Ovary (tissue), 10 donors: ENCODE measurements at places on chromosomes 1 and 21. TPM values are rescaled to one million over a fixed set of nuclear protein-coding genes. Genes with fewer than 3 reads are reported as not detected.

- no peaks in the 10 kb centered on the region for H3K27me3 ChIP-seq
- H3K27ac ChIP-seq, result peak overlapping the region; percentile 46
- H3K4me3 ChIP-seq, result no peak overlapping the region
- DNase-seq, result no peak
- H3K4me1 ChIP-seq, result peaks cover 32% of the 10 kb centered on the region
- H3K36me3 ChIP-seq, result no peaks in the 10 kb centered on the region
Measured at GRCh38 chr1:162677607-162678371, 45.5 kb downstream of the DDR2 start.

The OR6K3 gene
- not detected for total RNA-seq

- H3K27ac ChIP-seq, result peak overlapping the region; percentile 33
- H3K4me3 ChIP-seq, result peak overlapping the region; percentile 63
- H3K27me3 ChIP-seq, result no peaks in the 10 kb centered on the region
- DNase-seq, result peak; percentile 68
Measured at GRCh38 chr1:155125946-155126555, 1.6 kb upstream of the EFNA1 start.

- no peak for DNase-seq
- no peak overlapping the region for H3K4me3 ChIP-seq
- no peaks in the 10 kb centered on the region for H3K27me3 ChIP-seq
- H3K36me3 ChIP-seq, result no peaks in the 10 kb centered on the region
- no peak overlapping the region for H3K27ac ChIP-seq
Measured at GRCh38 chr1:118184739-118185083, 317 bp downstream of the SPAG17 start.

DNA sequence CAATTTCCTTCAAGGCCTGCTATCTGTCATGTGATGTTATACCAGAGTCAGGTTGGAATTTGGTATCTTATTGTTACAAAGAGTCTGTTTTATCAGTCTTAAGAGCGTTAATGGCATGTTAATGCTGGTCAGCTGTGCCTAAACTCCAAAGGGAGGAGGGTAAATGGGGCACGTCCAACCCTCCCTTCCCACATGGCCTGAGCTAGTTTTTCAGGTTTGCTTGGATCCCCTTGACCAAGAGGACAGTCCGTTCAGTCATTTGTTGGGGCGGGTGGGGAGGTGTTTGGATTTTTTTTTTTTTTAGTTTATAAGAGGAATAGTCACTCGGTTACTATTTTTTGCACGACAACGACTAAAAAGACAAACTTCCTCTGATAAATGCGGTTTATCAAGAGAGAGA lies 63.8 kb upstream of the LYST start:
- no peaks in the 10 kb centered on the region for H3K27me3 ChIP-seq
- no peak overlapping the region for H3K4me3 ChIP-seq
- DNase-seq, result no peak
- H3K36me3 ChIP-seq, result no peaks in the 10 kb centered on the region
- peaks cover 2% of the 10 kb centered on the region for H3K4me1 ChIP-seq
- H3K27ac ChIP-seq, result no peak overlapping the region

The IVL gene
- not detected for total RNA-seq

The MAP3K21 gene
- total RNA-seq, result 1.5 TPM

The TRIM63 gene
- 0.12 TPM for total RNA-seq

DNA sequence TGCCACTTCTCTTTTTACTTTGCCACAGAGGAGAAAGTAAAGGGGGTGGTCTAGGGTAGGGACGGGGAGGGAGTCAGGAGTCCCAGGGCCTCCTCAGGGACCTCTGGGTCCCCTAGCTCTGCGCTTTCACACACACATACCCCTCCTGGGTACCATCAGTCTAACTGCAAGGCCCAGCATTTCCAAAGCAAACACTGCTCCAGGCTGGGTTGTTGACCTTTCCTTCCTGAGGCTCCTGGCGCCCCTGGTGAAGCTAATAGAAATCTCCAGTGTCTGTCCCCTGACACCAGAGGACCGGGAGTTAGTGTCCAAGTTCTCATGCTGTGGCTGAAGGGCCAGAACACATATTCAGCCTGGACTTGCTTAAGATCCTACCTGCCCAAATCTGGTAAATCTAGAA lies 3.9 kb downstream of the TMEM63A start:
- no peak for DNase-seq
- no peaks in the 10 kb centered on the region for H3K27me3 ChIP-seq
- no peak overlapping the region for H3K4me3 ChIP-seq
- peaks cover 2% of the 10 kb centered on the region for H3K36me3 ChIP-seq
- no peak overlapping the region for H3K27ac ChIP-seq

- H3K36me3 ChIP-seq, result no peaks in the 10 kb centered on the region
- no peak for DNase-seq
- H3K4me3 ChIP-seq, result no peak overlapping the region
Measured at GRCh38 chr1:47211796-47212269, 20.2 kb downstream of the TAL1 start.

DNA sequence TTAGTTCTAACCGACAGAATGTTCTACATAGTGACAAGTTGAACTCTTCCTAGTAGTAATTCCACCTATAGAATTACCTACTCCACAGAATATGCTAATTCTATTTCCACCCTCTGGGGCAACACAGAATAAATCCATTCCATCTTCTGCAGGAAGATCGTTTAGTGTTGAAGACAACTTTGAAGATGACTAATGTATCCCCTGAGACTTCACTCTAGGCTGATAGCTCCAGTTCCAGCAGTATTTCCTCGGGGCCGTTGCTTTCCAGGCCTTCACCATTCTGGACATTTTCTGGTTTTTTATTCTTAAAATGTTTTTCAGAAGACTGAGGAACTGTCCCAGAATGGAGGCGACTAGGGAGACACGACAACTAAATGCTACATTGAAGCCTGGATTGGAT lies 61.0 kb upstream of the CSF1 start:
- no peaks in the 10 kb centered on the region for H3K27me3 ChIP-seq
- H3K4me1 ChIP-seq, result no peaks in the 10 kb centered on the region
- H3K4me3 ChIP-seq, result no peak overlapping the region
- DNase-seq, result no peak

The RIMS3 gene
- total RNA-seq, result 7.8 TPM

- H3K27me3 ChIP-seq, result no peaks in the 10 kb centered on the region
- H3K4me3 ChIP-seq, result no peak overlapping the region
- no peaks in the 10 kb centered on the region for H3K36me3 ChIP-seq
- H3K4me1 ChIP-seq, result peaks cover 2% of the 10 kb centered on the region
Measured at GRCh38 chr1:232519186-232519585, 110.7 kb downstream of the SIPA1L2 start.

- no peak overlapping the region for H3K27ac ChIP-seq
- H3K4me1 ChIP-seq, result no peaks in the 10 kb centered on the region
- H3K36me3 ChIP-seq, result no peaks in the 10 kb centered on the region
- no peak overlapping the region for H3K4me3 ChIP-seq
Measured at GRCh38 chr1:66711420-66711819, 40.8 kb upstream of the DYNLT5 start.

DNA sequence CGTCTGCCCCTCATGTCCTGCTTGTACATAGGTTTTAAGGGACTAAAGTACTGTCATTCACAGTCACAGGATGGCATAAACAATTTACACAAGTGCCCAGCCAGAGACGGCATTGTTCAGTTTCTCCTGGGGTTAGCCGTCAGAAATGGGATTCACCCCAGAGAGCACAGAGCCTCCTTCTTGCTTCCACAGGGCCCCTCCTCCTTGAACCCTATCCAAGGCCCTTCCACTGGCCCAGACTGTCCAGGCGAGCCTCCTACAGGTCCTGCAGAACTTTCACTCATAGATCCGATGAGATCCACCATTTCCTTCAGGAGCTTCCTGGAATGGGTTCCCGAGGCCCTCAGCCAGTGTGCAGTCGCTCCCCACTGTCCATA lies 10.0 kb downstream of the AVPR1B start:
- no peaks in the 10 kb centered on the region for H3K27me3 ChIP-seq
- H3K4me3 ChIP-seq, result no peak overlapping the region
- DNase-seq, result no peak
- H3K4me1 ChIP-seq, result peaks cover 2% of the 10 kb centered on the region

DNA sequence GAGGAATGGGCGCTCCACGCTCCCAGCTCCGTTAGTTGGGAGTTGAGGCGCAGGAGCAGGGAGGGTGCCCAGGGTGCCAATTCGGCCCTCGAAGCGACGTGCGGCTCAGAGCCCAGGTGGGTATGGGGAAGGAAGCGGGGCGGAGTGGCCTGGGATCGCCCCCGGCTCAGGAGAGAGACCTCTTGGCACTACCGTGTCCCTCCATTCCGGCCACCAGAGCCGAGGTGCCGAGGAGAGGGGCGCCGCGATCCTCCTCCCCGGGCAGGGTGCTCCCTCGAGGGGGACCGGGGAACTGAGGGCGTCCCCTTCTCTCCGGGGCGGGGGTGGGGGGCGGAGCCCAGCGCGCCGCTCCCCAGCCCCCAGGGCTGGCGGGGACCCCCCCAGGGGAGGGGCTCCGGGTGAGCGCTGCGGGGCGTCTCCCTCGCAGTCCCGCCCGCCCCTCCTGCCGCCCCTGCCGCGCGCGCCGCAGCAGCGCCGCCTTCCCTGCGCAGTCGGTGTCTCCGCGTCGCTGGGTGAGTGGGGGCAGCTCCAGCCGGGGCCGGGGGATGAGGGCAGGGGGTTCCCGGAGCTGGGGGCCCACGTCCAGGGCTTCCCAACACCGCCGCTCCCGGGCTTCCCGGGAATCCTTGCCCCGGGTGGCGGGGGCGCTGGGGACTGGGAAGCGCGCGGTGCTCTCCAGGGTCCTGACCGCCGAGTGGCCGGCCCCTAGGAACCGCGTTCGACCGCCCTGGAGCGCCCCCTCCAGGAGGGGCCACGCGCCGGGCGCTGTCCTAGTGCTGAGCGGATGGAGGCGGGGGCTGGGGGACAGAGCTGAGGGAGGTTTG lies at the start of gene HPCA:
Gene HPCA, plus strand, starts transcription at position 488 of the 824 bp plus-strand sequence. CDS start 2,408 bp downstream, outside the sequence.
- H3K36me3 ChIP-seq, result no peaks in the 10 kb centered on the region
- no peak within 1 kb of the TSS for H3K27ac ChIP-seq
- no peaks in the 10 kb centered on the region for H3K27me3 ChIP-seq
- no peaks in the 10 kb centered on the region for H3K4me1 ChIP-seq

The RGSL1 gene
- total RNA-seq, result not detected

DNA sequence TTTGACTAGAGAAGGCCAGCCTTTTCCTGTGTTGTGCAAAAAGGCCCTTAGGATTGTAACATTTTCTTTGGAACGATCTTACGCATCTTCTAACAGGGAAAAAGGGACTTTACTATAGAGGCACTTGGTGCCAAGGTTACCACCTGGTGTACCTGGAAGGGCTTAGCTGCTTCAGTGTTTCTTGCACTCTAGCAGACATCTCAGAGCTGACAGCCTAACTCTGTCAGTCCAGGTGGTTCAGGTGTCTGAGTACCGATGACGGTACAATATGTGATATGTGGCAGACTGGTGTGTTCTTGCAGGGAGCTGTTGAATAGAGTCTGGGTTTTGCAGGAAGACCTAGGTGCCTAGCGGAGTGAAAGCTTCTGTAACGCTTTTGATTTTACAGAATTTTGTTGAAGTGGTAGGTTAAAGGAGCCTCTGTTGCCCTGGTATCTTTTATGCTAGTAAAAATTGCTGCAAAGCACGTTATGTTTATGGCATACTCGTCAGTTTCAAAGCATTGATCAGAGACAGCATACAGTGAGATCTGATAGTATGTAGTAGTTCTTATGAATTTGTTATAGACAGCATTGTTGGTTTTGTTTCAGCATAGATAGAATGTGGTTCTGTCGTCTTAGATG lies 1.4 kb downstream of the MAGI3 start:
- peaks cover 1% of the 10 kb centered on the region for H3K4me1 ChIP-seq
- H3K36me3 ChIP-seq, result no peaks in the 10 kb centered on the region
- H3K27me3 ChIP-seq, result no peaks in the 10 kb centered on the region
- H3K4me3 ChIP-seq, result peak overlapping the region; percentile 97

- H3K4me1 ChIP-seq, result peaks cover 6% of the 10 kb centered on the region
- H3K27ac ChIP-seq, result no peak overlapping the region
- H3K27me3 ChIP-seq, result no peaks in the 10 kb centered on the region
- no peaks in the 10 kb centered on the region for H3K36me3 ChIP-seq
- H3K4me3 ChIP-seq, result no peak overlapping the region
- DNase-seq, result no peak
Measured at GRCh38 chr1:25994402-25995150, 3.3 kb downstream of the PAFAH2 start.

The AMPD1 gene
- total RNA-seq, result not detected

- H3K4me1 ChIP-seq, result peaks cover 6% of the 10 kb centered on the region
- H3K27me3 ChIP-seq, result no peaks in the 10 kb centered on the region
- no peak for DNase-seq
- no peaks in the 10 kb centered on the region for H3K36me3 ChIP-seq
- H3K4me3 ChIP-seq, result no peak overlapping the region
Measured at GRCh38 chr1:232622378-232622777, 7.6 kb downstream of the SIPA1L2 start.

DNA sequence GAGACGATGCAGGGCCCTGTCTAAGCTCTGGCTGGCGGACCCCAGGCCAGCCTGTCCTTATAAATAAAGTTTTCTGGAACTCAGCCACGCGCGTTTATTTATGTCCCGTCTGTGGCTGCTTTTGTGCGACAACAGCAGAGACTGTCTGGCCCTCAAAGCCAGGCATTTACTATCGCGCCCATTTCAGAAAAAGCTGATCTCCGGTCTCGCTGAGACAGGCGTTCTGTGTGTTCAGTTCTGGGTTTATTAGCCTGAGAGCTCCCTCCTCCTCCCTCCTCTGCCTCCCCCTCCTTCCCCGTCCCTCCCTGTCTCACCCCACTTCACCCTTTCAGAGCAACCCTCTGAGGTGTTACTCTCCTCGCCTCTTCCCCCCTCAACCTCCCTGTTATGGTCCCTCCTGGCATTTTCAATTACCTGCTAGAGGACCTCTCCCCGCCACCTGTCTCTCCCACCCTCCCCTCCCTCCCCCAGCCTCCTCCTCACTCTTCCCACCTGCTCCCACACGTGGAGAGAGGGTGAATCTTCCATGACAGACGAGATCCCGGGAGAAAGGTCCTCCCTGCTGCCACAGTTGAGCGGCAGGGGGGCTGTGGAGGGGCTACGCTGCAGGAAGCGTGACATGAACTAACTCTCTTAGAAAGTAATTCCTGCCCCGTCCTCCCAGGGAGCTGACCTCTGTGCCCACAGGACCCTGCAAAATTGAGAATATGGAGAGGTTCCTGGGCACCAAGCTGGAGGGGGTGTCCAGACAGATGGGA lies 59.9 kb downstream of the SPSB1 start:
- no peak overlapping the region for H3K4me3 ChIP-seq
- H3K27me3 ChIP-seq, result no peaks in the 10 kb centered on the region
- peaks cover 17% of the 10 kb centered on the region for H3K4me1 ChIP-seq
- H3K27ac ChIP-seq, result no peak overlapping the region
